H54 (cell line): ENCODE measurements at places on chromosomes 12 and 14.

GRCh38 chr12:639566-639965, 23.7 kb downstream of the NINJ2 start:
- DNase-seq, result no peak

- no peak for DNase-seq
Measured at GRCh38 chr12:23008623-23009022, 383.7 kb downstream of the ETNK1 start.

DNA sequence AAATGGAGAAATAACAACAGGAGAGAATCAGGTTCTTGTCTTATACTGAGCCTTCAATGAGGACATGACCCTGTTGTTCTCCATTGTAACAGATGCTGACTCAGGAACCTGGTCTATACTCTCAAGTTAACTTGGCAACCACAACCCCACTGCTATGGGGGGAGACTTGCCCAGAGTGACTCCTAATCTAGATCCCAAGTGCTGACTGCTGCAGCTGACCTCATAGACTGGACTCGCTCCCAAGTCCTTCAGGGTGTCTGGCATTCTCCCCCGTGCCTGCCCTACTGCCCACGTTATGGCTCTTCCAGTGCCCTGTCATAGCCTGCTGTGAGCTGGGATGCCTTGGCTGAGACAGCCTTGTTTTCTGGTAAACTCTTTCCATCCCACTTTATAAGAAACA, 37.1 kb downstream of the NID2 start:
- DNase-seq, result no peak

DNA sequence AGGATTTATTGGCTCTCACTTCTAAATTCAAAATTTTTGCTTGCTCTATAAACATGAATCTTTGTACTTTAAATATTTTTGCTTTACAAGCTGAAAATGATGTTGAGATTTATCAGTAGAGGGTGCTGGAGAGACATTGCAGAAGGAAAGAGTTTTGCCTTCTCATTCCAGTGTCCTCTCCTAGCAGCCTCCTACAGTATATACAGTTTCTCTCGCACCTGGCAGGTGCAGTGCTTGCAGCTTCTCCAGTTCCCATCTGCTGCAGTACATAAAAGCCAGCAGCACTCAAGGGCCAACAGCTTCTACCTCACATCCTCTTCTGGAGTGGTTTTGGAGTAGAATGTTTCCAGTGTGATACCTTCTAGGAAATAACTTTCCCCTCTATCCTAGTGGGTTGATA, 601.8 kb upstream of the ATXN7L3B start:
- DNase-seq, result no peak

DNA sequence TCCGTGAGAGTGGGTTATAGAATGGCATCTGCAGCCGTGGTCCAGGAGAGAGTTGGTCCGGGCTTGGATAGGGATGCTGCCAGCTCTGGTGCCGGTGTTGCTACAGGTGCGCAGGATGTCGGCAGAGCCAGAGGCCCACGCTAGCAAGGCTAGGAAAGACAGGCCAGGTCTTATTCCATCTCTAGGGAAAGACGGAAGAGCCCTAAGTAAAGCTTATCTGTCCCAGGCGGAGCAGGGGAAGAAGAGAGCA, 485 bp upstream of the PSME1 start:
- no peak for DNase-seq

GRCh38 chr14:67517083-67517482, 16.0 kb upstream of the PLEKHH1 start:
- DNase-seq, result no peak
